Naive thymus-derived CD8-positive, alpha-beta T cell (primary cell): ENCODE measurements at places on chromosomes 1 and 21.
A peak's percentile ranks its signal among the peaks of the same experiment; 100 is the strongest.

DNA sequence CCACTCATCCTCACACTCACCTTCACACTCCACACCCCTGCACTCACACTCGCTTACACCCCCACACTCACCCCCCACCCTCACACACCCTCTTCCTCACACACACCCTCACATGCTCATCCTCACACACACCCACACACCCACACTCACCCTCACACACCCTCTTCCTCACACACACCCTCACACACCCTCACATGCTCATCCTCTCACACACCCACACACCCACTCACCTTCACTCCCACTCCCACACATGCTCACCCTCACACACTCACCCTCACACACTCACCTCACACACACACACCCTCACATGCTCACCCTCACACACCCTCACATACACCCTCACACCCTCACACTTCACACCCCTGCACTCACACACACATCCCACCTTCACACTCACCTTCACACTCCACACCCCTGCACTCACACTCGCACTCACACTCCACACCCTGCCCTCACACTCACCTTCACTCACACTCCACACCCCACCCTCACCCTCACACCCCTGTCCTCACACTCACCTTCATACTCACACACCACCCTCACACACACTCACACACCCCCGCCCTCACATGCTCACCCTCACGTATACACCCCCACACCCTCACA, 42.6 kb upstream of the EDN2 start:
- no peak for DNase-seq

DNA sequence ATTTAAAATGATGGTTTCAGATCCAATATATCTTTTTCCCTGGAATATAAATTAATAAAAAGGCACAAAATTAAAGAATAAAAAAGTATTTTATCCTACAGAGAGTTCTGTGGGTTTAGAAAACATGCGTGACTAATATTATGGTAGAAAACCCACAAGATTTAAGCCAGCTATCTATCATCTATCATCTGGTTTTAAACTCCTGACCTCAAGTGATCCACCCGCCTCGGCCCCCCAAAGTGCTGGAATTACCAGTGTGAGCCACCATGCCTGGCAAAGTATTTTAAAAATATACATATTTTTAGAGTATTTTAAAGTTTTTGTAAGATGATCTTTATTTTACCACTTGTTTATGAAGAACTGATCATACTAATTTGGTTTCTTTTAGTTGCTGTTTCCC, 79.5 kb downstream of the NRIP1 start:
- DNase-seq, result no peak

DNA sequence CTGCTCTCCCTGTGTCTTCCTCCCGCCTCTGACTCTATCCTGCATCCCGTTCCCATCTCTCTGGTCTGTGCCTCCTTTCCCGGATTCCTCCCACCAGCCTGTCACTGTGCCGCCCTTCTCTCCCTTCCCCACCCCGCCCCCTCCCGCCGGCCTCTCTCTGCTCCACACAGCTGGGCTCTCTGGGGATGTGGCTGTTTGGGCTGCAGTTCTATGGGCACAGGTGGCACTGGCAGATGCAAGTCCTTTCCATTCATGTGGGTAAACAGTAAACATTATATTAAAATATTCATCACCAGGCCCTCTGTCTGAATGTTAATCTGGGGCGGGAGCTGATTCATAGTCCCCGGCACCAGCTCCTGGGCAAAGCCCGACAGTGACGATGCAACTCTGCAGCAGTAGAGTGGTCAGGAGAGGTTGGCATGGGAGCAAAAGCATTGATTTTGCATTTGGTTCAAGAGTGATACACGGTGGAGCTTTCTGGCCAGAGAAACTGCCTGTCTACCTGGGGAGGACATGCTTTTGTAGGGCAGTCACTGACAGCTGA, 249.3 kb downstream of the TNR start:
- DNase-seq, result no peak

- DNase-seq, result no peak
These were observed 57.1 kb upstream of the COL18A1 start for GRCh38 chr21:45347712-45348499.

DNA sequence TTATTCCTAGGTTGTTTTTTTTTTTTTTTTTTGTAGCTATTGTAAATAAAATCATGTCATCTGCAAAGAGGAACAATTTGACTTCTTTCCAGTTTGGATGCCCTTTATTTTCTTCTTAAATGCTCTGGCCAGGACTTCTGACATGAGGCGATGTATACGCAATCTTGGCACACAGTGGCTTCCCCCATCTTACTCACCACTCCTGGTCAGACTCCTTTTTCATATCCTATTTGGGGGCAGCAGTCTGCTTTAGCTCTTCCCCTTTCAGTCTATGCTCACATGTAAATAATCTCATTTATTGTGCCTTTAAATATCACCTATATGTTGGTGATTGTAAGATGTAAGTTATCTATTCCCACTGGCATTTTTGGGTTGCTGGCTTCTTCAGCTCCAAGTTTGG, 56.1 kb downstream of the SLAMF6 start:
- DNase-seq, result no peak

- DNase-seq, result no peak
These were observed 11.4 kb downstream of the MX2 start for GRCh38 chr21:41373253-41373652.

DNA sequence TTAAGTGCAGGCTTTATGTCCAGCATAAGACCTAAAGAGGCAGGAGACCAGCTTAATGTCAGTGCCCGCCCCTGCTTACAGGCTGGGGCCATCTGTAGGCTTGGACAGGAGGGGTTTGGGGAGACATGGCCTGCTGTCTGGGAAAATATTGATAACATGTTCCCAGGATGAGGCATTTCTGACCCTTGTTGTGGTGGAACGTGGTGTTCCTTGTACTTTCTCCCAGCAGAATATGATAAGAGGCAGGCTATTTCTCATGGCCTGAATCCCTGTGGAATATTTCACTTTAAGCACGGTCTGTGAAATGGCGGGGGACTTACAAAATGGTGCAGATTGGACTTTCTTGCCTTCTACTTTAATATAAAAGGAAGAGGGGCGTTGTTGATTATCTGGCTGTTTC, 41.9 kb upstream of the PLA2G5 start:
- DNase-seq, result no peak

GRCh38 chr1:231564373-231564772, 35.9 kb downstream of the TSNAX start:
- DNase-seq, result no peak

GRCh38 chr21:32611471-32611997, 643 bp downstream of the CFAP298 start:
- peak; percentile 25 for DNase-seq

GRCh38 chr1:21126324-21126723, 50.4 kb downstream of the EIF4G3 start:
- no peak for DNase-seq

DNA sequence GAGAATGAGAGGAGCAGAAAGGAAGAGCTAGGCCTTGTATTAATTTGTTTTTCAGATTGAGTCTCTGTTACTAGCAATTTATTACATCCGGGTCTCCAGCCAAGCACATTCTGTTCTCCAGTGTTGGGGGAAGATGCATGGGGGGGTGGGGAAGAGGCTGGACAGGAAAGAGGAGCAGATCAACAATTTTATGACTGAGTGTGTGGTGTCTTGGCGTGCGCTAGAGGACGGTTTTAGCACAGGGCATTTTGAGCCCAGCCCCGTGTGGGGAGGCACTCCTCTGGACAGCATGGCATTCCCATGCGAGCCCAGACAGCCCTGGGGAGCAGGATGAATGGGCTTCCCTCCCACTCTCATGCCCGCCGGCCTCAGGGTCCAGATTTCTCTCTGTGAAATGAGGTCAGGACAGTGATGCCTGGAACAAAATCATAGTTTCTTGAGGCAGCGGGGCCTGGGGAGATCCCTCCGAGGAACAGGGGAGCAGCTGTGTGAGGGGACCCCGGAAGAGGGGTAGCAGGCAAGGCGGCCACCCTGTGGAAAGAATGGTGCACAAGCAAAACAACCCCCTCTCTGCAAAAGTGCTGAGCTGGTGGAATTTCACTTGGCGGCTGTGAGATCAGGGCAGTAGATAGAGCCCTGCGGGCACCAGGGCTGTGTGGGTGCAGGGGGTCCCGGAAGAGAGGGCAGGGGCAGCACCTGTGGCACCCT, 16.3 kb downstream of the SOX13 start:
- DNase-seq, result no peak

DNA sequence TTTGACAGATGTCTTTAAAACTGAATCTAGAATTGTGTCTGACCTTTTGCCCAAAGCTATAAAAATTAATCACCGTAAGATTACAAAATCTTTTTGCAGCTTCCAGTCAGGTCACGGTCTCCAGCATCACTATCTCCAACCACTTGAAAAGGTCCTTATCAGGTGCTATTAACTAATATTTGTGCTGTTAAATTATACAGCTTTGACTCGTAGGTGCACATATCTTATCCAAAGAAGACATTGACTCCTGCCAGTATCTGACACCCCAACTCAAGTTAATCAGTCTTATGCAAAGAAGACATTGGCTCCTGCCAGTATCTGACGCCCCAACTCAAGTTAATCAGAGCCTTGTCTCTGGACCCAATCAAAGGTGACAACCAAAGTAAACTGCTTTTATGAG, 19.9 kb upstream of the LYPD8 start:
- no peak for DNase-seq

- DNase-seq, result no peak
These were observed 11.4 kb upstream of the DNASE2B start for GRCh38 chr1:84386716-84387479.

DNA sequence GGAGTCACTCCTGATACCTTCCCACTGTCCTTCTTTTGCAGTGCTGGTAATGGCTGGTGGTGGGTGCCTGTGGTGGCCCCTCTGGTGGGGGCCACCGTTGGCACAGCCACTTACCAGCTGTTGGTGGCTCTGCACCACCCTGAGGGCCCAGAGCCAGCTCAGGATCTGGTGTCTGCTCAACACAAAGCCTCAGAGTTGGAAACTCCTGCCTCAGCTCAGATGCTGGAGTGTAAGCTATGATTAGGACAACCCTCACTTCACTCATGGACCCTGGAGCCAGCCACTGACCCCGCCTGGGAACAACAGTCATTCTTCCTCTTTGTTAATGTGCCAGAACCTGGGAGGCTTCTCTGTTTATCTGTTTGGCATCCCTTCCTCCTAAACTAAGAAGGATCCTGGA, 1.1 kb upstream of the ATP8B2 start:
- DNase-seq, result no peak

DNA sequence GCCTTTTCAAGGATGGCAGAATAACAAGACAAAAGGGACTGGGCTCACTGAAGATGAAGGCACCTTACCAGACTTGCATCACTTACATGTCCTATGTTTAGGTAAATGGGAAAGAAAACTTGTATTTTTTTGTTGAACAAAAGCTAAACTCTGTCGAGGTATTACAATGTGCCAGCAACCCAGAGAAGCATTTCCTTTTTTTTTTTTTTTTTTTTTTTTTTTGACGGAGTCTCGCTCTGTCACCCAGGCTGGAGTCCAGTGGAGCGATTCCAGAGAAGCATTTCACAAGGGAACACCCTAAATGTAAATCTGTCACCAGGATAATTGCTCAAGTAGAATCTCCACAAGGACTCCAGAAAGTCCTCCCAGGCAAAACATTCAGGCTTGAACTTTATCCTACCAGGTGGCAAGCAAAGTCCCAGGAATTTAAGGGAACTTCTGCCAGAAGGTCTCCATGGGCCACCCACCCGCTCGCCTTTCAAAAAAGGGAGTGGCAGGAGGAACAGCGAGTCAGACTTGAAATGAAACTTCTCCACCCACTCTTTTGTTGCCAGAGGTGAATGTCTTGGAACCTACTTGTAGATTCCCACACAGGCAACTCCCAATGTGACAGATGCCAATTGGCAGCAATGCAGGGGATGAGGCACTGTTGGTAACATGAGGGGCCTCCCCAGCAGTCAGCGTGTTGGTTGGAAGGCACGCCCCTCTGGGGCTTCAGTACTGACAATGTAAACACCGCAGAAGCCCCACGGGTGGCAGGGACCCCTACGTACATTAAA, 125.0 kb downstream of the TIAM1 start:
- no peak for DNase-seq

GRCh38 chr1:225250432-225250831, 177.4 kb downstream of the LBR start:
- DNase-seq, result no peak

- DNase-seq, result no peak
These were observed 25.2 kb downstream of the ANP32E start for GRCh38 chr1:150210706-150211105.

DNA sequence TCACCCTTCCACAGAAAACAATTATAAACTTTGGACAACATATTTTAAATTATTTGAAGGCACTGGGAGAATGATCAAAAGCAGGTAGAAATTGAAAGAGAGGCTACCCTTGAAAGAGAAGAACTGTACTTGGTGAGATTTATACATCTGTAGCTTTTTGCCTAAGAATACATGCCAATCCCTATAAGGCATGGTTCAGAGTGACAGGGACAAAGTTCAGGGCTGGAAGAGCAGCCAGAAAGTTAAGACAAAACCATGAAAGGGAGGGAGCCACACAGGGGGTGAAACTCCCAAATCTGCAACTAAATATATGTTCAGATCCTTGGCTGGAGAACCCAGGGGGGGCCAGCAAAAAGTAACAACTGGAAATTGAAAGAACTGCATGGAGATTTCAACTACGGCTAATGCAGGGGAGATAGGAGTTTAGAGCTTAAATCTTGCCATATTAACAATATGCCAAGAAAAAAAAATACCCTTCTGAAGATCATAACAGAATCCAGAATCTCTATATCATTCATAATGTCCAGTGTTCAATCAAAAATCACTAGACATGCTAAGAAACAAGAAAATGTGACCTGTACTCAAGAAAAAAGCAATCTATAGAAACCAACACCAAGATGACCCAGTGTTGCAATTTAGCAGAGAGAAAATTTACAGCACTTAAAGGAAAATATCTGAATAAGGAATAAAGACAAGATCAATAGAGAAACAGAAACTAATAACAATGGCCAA, 25.5 kb downstream of the PACC1 start:
- DNase-seq, result no peak

GRCh38 chr1:94235189-94236012, 2.0 kb downstream of the ARHGAP29 start:
- DNase-seq, result no peak

GRCh38 chr21:27269644-27270043, 302.8 kb upstream of the ADAMTS5 start:
- no peak for DNase-seq

DNA sequence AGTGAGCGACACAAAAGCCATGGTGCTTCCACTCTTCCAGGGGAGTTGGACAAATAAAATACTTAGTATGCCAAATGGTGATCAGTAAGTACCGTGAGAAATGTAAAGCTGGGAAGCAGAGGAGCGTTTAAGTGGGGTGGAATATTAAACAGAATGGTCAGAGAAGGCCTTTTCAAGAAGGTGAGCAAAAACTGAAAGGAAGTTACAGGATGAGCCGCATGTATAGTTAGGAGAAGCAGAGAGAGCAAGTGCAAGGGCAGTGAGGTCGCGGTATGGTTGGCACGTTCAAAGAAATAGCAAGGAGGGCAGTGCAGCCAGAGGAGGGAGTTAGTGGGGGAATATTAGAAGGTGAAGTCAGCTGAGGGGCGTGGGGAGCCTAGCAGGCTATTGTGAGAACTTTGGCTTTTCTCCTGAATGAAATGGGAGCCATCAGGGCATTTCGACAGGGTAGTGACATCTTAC, 748 bp upstream of the ATP6V0B start:
- no peak for DNase-seq

- no peak for DNase-seq
These were observed 49.6 kb downstream of the TSEN15 start for GRCh38 chr1:184101141-184101540.

- DNase-seq, result no peak
These were observed 681.0 kb upstream of the ADAMTS5 start for GRCh38 chr21:27647921-27648320.

GRCh38 chr1:175839779-175840669, 96.6 kb upstream of the TNR start:
- DNase-seq, result no peak

GRCh38 chr1:23585321-23586022, 26.2 kb upstream of the ID3 start:
- DNase-seq, result no peak

GRCh38 chr1:92975551-92976232, 14.4 kb upstream of the DIPK1A start:
- no peak for DNase-seq
